ENCODE measurements at places on chromosomes 6 and 20. TPM values are rescaled to one million over a fixed set of nuclear protein-coding genes. Genes with fewer than 3 reads are reported as not detected.
A peak's percentile ranks its signal among the peaks of the same experiment; 100 is the strongest.

- H3K36me3 ChIP-seq, result no peaks in the 10 kb centered on the region
- no peak overlapping the region for H3K4me3 ChIP-seq
- H3K27me3 ChIP-seq, result no peaks in the 10 kb centered on the region
- H3K4me1 ChIP-seq, result no peaks in the 10 kb centered on the region
These were observed 9.2 kb upstream of the EFHC1 start for GRCh38 chr6:52410979-52411378.

DNA sequence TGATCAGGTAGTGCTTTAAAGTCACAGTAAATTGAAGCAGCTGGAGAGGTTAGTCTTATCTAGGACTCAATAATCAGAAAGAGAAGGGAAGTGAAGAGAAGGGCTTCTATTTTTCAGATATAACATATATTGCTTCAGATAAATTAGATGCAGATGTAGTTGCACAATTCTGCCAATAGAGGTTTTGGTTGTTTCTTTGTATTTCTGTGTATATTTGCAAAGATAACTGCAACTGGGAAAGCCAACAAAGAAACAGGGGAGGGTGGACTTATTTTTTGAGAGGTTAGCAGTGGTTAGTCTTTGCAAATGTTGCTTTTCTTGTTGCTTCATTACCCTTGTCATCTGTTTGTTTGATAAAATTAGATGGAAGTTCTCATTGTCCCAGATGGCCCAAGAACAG is 106.6 kb downstream of the ADGRG6 start:
- H3K27me3 ChIP-seq, result no peaks in the 10 kb centered on the region
- no peak overlapping the region for H3K27ac ChIP-seq
- no peak for DNase-seq
- H3K4me3 ChIP-seq, result no peak overlapping the region
- H3K4me1 ChIP-seq, result no peaks in the 10 kb centered on the region

DNA sequence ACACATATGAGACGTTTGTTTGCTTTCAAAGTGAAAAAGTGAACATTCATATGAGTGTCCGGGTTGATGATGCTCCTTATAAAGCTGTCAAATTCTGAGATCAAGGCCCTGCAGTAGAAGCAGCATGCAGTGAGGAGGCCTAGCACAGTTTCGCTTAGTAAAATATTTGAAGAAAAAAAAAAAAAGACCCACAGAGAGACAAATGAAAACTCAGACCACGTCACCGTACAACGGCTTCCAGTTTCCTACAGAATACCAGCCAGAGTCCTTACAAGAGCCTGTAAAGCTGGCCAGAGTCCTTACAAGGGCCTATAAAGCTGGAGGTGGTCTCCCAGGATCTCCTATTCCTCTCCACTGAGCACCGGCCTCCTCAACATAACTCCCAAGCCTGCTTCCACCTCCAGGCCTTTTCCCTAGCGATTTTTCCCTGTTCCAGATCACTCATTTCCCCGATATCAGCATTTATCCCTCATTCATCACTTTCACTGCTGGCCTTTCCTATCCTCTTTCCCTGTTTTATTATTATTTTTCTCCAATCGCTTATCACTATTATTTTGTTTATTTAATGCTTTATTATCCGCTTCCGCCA is 1.5 kb upstream of the HMGN4 start:
- H3K4me1 ChIP-seq, result peaks cover 38% of the 10 kb centered on the region
- no peaks in the 10 kb centered on the region for H3K36me3 ChIP-seq
- DNase-seq, result peak; percentile 70

DNA sequence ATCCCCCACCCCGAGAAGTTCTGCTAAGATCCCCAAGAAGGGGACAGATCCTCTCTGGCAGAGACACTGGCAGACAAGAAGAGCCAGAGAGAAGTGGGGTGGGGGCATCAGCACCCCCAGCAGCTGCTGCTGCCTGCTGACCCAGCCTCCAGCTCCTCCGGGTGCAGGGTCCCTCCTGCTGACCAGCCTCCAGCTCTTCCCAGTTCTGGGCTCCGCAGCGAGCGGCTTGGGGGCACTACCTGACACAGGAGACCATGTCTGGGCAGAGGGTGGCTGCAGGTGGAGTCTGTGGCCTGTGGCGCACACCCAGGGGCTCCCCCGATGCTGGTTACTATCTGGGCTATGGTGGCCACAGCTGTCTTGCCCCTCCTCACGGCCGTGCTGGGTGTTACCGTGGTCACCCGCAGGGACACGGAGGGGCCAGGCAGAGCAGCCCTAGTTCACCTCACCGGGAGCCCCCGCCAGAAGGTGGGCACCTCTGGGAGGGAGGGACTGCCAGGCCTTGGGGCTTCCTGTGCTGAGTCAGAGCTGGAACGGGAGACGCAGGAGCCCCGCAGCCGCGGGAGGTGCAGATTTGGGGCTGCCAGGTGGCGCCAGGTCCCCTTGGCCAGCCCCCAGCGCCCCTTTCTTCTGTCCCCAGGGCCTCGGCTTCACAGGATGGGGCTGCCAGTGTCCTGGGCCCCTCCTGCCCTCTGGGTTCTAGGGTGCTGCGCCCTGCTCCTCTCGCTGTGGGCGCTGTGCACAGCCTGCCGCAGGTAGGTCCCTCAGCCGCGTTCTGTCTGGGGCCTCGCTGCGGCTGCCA is 630 bp downstream of the LIME1 start:
- no peaks in the 10 kb centered on the region for H3K27me3 ChIP-seq
- H3K27ac ChIP-seq, result peak overlapping the region; percentile 73
- peak overlapping the region; percentile 62 for H3K4me3 ChIP-seq
- DNase-seq, result peak; percentile 55

GRCh38 chr20:49256261-49256660 is 21.6 kb downstream of the ZNFX1 start:
- no peak for DNase-seq
- no peak overlapping the region for H3K27ac ChIP-seq
- no peak overlapping the region for H3K4me3 ChIP-seq
- no peaks in the 10 kb centered on the region for H3K27me3 ChIP-seq
- peaks cover 83% of the 10 kb centered on the region for H3K36me3 ChIP-seq

DNA sequence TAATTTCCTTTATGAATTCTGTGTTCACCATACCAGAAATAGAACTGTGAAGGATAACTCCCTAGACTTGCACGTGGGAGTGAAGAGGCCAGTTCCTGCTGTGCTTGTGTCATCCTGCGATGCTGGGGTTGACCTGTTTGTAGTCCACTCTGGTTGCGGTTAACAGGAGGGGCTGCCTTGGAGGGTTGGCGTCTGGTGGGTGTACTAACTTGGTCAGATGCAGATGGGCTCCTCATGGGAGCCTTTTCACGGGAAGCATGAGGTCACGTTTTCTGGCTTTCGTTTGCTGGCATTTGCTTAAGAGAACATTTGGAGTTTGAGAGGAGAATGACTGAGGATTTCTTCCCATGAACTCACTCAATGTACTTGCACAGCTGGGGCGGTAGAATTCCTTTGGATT is 41.2 kb downstream of the IGF2R start:
- peaks cover 14% of the 10 kb centered on the region for H3K4me1 ChIP-seq
- H3K27me3 ChIP-seq, result no peaks in the 10 kb centered on the region
- DNase-seq, result no peak
- H3K27ac ChIP-seq, result no peak overlapping the region

DNA sequence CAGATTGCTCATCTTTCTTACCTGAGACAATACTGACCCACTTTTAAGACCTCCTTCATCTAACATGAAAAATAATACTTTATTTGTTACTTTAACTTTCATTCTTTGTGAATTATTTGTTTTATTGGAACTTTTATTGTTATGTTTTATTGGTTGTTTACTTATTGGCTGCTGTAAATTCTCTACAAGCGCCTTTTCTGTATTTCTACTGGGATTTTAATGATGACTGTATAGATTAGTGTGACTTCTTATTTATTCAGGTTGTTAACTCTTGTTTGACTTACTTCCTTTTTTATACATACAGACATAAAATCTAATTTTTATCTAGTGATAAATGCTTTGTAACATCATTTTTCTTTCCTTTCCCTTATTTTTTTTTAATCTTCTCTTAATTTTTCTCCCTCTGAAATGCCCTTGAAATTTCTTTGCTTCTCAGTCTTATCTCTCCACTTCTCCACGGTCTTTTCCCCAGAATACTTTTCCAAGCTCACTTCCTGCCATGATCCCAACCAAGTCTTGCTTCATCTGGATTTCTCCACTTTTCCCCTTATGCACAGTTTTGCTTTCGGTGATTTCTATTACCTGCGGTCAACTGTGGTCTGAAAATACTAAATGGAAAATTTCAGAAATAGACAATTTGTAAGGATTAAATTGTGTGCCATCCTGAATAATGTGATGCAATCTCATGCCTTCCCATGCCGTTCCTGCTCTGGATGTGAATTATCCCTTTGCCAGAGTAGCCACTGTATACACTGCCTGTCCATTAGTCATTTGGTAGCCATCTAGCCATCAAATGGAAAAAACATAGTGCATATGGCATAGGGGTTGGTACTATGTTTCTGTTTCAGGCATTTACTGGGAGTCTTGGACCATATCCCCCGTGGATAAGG is 265.9 kb downstream of the PRL start:
- H3K27ac ChIP-seq, result no peak overlapping the region
- H3K36me3 ChIP-seq, result no peaks in the 10 kb centered on the region
- DNase-seq, result no peak
- no peak overlapping the region for H3K4me3 ChIP-seq
- no peaks in the 10 kb centered on the region for H3K27me3 ChIP-seq

GRCh38 chr20:54019127-54019526 is 51.3 kb downstream of the BCAS1 start:
- H3K4me3 ChIP-seq, result no peak overlapping the region
- DNase-seq, result no peak
- H3K27me3 ChIP-seq, result no peaks in the 10 kb centered on the region

- H3K4me1 ChIP-seq, result no peaks in the 10 kb centered on the region
- H3K4me3 ChIP-seq, result no peak overlapping the region
- no peak for DNase-seq
- peaks cover 72% of the 10 kb centered on the region for H3K36me3 ChIP-seq
These were observed 119.6 kb downstream of the TMEM242 start for GRCh38 chr6:157203764-157204163.

- H3K36me3 ChIP-seq, result no peaks in the 10 kb centered on the region
- no peak for DNase-seq
- H3K27me3 ChIP-seq, result no peaks in the 10 kb centered on the region
- no peak overlapping the region for H3K4me3 ChIP-seq
- H3K27ac ChIP-seq, result no peak overlapping the region
These were observed 21.7 kb downstream of the KIAA1755 start for GRCh38 chr20:38238829-38239228.

- H3K27ac ChIP-seq, result no peak overlapping the region
- no peak for DNase-seq
- H3K4me1 ChIP-seq, result peaks cover 25% of the 10 kb centered on the region
- H3K36me3 ChIP-seq, result no peaks in the 10 kb centered on the region
- H3K4me3 ChIP-seq, result no peak overlapping the region
- no peaks in the 10 kb centered on the region for H3K27me3 ChIP-seq
These were observed 27.3 kb upstream of the TLDC2 start for GRCh38 chr20:36848677-36849076.

- no peaks in the 10 kb centered on the region for H3K27me3 ChIP-seq
- no peaks in the 10 kb centered on the region for H3K4me1 ChIP-seq
- DNase-seq, result no peak
- H3K36me3 ChIP-seq, result no peaks in the 10 kb centered on the region
These were observed 42.7 kb upstream of the EZR start for GRCh38 chr6:158861686-158862381.

DNA sequence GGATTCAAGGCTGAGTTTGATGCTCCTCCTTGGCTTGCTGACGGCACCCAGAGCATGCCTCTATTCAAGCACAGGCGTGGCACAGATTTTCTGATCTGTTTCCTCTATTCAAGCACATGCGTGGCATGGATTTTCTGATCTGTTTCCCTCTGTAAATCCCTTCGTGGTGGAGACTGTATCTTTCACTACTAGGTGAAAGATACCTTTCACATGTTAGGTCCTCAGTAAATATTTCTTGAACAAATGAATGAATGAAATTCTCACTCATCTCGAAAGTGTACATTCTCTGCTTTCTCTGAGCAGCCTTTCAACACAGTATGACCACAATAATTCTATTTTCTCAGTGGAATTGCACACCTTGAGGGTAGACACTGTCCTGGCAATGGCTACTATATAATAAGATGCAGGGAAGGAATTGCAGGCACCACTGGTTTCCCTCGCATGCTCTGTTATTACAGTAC is 72.6 kb upstream of the F13A1 start:
- H3K27ac ChIP-seq, result no peak overlapping the region
- peaks cover 16% of the 10 kb centered on the region for H3K4me1 ChIP-seq
- no peak for DNase-seq
- no peak overlapping the region for H3K4me3 ChIP-seq
- no peaks in the 10 kb centered on the region for H3K36me3 ChIP-seq

DNA sequence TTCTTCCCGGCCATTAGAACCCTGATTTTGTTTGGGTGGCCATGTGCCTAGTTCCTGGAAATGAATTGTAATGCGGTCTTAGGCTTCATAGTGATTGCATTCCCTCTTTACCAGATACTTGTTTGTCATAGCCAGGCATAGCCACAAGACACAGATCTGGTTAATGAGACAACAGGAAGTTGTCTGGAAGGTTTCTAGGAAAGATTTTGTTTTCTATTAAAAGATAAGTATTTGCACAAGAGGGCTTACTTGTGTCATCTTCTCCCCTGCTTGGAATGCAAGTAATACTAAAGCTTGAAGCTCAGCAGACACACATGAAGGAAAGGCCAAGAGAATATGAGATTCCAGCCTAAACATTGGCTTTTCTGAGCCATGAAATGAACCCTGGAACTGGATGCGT is 12.9 kb downstream of the FARS2 start:
- no peaks in the 10 kb centered on the region for H3K27me3 ChIP-seq
- H3K27ac ChIP-seq, result no peak overlapping the region
- no peak overlapping the region for H3K4me3 ChIP-seq

GRCh38 chr6:150280703-150281102 is 88.1 kb upstream of the IYD start:
- H3K27ac ChIP-seq, result no peak overlapping the region
- DNase-seq, result no peak
- no peak overlapping the region for H3K4me3 ChIP-seq

DNA sequence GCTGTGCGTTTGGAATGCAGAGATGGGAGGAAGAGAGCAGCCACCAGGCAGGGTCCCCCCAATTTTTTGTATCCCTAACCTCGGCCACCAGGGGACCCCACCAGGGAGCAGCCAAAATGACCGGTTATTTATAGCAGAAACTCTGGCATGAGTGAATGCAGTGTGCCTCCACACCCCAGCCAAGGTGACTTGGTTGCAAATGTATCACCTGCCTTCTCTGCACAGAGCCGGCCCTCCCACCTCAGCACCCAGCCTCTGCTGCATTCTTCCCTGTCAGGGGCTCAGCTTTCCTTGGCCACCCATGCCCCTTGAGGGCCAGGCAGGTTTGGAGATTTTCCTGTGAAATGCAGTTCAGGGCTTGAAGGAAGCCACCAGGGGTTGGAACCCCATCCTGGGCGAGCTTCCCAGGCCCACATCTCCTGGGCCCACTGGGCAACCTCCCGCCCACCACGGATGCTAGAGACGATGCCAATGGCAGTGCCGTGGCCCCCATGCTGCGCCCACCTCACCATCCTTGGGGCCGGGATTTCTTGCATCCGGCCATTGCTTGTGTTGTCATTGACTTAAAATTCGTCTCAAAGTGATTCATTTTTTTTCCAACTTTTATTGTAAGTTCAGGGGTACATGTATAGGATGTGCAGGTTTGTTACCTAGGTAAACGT is 291.6 kb downstream of the TAF4 start:
- no peaks in the 10 kb centered on the region for H3K4me1 ChIP-seq
- no peaks in the 10 kb centered on the region for H3K36me3 ChIP-seq
- no peak overlapping the region for H3K4me3 ChIP-seq
- H3K27ac ChIP-seq, result no peak overlapping the region
- no peak for DNase-seq

ZKSCAN3 gene
- total RNA-seq, result 3.1 TPM

SNHG17 gene
- 53.8 TPM for total RNA-seq

TREM2 gene
- total RNA-seq, result not detected

WFDC10B gene
- total RNA-seq, result not detected

MYLK4 gene
- 0.45 TPM for total RNA-seq

PAX1 gene
- total RNA-seq, result not detected

BTN1A1 gene
- total RNA-seq, result not detected

SIRPD gene
- total RNA-seq, result not detected

Data from natural killer cell (primary cell).